DMS153 (cell line): ENCODE measurements at places on chromosomes 1 and 21.

GRCh38 chr21:23890652-23891051 is 1716.6 kb downstream of the MRPL39 start:
- DNase-seq: no peak

DNA sequence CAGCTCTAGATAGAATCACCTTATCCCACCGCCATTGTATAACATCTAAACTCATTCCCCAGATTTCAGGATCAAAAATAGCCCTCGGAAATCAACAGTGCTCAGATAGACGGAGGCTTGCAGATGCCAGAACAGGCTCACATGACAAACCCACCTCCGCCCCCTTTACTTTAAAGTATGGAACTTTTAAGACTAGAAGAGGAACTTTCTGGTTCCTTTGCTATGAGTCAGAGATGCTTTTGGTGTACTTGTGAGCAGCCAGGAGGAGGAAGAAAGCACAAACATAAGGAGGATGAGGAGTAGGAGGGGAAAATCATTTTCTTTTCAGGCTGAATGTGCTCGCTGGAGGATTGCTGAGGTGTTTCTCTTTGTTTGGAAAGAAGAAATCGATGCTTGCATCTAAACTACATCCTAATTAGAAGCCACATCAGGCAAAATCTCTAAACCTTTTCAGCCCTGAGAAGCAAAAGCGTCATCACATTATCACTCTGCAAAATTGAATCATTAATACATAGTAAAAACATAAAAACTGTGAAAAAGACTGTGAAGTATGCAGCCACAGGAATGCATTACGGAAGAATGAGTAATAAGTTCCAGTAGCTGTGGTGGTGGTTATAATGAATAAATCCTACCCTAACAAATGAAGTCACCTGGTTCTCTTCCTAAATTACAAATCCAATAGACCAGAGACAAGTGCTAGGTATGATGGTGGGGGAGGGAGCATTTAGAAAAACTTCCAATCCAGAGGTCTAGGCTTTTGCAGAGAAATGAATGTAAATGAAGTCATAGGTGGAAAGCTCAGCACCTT is 251.3 kb downstream of the KCNH1 start:
- no peak for DNase-seq

GRCh38 chr21:32523988-32524719 is 61.2 kb downstream of the TCP10L start:
- no peak for DNase-seq

GRCh38 chr1:101920577-101920976 is 76.1 kb downstream of the OLFM3 start:
- DNase-seq: peak; percentile 45

- DNase-seq: no peak
Observed at GRCh38 chr1:4017636-4018365, 117.7 kb upstream of the C1orf174 start.

DNA sequence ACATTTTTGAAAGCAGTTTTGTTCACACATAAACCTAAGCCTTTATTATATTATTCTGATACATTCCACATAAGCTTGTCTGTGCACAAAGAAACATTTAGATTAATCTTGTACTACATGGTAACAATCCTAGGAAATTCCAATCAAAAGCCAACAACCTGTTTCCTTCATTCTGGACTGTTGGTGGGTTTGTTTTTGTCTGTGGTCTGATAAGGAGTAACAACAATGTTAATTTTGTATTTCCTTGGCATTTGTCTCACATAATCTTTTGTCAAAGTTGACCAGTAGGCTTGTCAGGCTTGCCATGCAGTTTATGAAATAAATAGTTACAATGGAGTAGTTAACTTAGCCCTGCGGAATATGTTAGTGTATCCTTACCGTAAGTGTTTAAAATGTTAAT is 183.3 kb downstream of the DHRS3 start:
- no peak for DNase-seq

DNA sequence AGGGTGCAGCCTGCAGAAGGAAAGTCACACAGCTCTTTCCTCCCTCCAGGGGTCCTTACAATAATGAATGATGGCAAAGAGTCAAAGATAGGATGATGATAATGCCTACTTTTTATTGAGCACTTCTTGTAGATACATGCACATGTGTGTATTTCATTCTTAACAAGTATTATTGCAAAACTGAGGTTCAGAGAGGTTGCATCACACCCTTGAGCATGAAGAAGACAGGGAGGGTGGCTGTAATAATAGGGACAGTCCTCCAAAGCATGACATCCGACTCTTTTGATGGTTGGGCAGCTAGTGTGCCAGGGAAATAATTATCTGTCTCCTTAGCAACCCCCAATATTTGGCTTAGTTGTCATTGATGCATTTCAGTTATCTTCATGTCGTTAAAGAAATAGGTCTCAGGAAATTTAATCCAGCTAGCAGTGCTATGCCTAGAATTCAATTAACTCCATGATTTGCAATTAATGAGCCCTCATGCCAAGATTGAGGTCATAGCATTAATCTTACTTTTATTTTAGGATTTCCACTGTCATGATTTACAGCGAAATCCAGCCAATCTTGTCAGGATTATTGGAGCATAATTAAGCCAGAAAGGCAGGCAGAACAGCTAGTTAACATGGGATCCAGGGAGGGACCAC is 35.0 kb downstream of the DNAJC6 start:
- DNase-seq: peak; percentile 28

DNA sequence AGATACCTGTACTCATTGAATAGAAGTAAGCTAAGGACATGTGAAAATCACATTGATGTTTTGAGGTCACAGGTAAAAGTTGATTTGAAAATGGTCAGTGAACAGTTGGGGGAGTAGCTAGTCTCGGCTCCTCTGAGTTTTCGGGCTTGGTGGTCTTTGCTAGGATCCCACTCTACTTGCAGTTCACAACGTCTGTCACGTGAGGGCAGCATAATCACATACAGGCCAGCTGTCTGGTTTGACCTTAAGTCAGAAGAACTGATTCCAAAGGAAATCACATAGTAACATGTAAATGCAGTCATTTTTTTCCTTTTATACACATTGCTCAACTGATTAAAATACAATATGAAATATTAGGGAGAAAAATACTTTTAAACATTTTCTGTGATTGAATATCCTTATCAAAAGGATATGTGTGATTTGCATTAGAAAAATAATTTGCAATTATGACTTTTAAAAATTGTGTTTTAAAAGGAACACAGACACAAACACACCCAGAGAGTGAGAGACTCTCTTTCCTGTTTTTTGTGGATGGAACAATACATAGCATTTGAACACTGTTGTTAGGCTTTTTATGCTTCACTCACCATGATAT is 21.8 kb upstream of the PDC start:
- DNase-seq: no peak

GRCh38 chr1:96308314-96308713 is 413.3 kb upstream of the PTBP2 start:
- no peak for DNase-seq

DNA sequence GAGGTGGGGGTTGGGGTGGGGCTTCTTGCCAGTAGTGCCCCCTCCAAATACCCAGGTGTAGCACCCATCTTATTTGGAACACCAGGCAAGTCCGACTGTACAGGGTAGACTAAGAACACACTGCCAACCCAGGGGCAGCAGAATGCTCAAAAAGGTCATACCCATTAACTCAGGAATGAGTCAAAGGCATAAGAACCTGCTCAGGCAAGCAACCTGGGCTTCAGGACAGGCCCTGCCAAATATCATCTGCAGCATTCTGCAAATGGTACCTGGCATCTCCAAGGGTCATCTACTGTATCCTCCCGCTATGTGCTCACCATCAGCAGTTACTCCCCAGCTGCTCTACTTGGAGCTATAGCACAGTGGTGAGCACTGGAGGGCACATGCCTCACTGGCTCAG is 19.4 kb downstream of the PEA15 start:
- no peak for DNase-seq

DNA sequence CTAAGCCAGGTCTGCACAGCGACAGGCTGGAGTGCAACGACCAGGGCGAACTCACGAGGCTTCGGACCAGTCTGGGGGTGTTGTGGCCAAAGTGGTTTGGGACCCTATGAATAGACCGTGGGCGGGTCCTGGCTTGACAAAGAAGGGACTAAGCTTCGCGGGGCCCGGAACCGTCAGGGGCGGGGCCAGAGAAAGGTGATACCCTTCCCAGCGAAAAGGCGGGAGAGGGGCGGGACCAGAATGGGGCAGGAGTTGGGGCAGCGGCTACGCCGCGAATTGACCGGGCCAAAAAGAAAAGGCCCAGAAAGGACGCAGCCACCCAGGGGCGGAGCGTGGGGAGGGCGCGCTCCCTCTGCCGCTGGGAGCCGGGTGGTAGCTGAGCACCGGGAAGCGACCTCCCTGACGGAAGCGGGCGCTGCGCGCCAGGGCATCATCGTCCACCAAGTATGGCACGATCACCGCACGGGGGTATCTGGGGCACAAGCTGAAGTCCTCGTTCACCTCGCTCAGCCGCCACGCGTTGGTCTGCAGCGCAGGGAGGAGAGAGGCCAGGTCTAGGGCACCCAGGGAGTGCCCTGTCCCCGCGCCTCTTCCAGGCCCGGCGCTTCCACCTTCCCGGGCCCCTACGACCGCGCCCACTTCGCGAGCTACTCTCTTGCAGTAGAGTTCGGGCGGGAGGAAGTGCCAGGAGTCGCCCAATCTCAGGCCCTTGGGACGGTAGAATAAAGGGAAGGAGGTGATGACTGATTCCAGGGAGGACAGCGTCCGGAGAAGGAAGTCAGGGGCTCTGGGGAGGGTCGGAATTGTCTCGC is 6.7 kb upstream of the FAM167B start:
- DNase-seq: peak; percentile 97

DNA sequence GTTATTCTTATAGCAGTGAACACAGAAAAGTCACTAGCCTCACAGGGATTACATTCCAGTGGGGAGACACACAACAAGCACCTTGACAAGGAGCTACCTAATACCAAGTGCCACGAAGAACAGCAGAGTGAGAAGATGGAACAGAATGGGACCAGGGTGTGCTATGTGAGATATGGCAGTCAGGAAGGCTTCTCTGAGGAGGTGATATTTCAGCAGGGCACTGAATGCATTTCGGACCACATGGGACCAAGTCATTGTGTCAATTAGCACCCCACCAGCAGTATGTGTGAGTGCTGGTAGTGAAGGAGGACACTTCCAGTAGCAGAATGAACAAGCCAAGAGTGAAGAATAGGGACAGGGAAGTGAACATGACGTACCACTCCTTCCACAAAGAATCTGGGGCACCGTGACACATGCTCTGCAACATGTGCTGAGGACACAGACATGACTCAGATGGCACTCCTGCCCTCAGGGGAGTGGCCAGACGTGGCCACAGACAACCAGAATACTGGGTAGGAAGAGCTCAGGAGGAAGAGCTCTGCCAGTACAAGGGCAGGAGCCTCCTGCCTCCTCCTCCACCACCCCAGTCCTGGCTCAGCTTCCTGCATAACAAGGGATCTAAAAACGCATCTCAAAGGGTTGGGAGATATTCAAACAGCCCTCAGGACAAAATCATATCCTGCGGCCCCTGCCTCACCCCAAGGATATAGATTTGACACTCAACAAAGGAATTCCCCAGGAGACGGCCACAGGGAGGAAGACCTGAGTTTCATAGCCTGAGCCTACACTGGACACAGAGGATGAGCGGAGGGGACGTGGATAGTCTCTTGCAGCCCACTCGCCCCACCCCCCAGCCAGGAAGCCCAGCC is 102.5 kb downstream of the TRABD2B start:
- DNase-seq: no peak

GRCh38 chr1:163528710-163529348 is 207.1 kb downstream of the NUF2 start:
- DNase-seq: no peak

DNA sequence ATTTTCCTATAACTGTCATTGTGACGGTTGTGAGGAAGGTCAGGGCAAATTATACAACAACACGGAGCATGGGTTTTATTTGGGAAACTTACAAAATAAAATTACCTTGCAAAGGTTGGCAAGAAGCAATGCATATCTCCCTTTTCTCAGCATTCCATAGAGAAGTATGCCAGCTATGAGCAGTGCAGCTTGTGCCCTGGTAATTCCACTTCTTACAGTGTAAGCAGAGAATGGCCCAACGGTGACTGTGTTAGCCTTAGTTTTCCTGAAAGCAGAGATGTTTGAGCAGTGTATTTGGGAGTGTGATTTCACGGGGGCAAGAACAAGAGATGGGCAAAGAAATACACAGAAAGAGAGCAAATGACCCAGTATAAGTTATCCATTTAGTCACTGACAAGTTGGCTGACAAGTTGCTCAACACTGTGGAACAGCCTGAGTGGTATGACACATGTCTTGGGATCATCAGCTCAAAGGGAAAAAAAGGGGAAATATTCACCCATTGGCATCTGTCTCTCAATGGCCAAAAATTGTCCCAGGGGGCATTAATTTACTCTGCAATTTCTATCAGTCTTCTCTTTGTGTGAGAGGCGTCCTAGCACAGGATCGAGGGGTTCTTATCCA is 210.9 kb upstream of the NRIP1 start:
- DNase-seq: no peak

DNA sequence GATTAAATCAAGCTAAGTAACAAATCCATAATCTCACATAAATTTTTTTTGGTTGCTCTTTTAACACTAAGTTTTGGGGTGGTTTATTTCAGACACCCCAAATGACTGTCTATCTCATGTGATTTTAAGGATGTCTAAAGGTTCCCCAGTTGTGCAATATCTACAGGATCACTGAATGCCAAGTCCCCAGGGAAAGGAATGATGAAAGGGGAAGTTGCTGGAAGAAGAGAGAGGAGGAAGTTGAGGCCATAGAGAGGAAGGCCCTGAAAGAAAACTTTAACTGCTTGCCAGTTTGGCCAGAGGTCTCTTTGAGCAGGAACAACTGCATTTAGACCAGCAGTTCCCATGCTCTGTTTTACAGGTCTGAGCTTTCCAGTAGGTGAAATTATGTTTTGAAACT is 27.5 kb upstream of the SLC19A2 start:
- DNase-seq: no peak

- no peak for DNase-seq
Observed at GRCh38 chr21:36156815-36157670, at the start of gene DOP1B. Gene DOP1B (plus strand): TSS chr21:36156824. CDS start chr21:36164734, 7,910 bp downstream.

- peak; percentile 30 for DNase-seq
Observed at GRCh38 chr1:43058545-43059360, 100.1 kb upstream of the SLC2A1 start.

GRCh38 chr1:82923931-82924330 is 1075.0 kb downstream of the TTLL7 start:
- no peak for DNase-seq

- DNase-seq: no peak
Observed at GRCh38 chr1:203559523-203559922, 65.6 kb downstream of the OPTC start.

DNA sequence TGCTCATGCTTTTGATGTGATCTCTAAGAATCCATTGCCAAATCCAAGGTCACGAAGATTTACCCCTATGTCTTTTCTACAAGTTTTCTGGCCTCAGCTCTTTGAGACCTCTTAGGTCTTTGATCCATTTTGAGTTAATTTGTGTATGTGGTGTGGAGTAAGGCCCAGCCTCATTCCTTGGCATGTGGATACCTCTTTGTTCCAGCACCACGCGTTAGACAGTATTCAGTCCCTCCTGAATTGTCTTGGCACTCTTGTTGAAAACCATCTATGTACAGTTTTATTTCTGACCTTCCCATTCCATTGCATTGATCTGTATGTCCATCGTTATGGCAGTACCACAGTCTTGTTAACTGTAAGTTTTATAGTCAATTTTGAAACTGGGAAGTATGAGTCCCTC is 8.0 kb upstream of the FTCD start:
- DNase-seq: no peak
